Stimulated activated CD4-positive, alpha-beta T cell treated with anti-CD3 and anti-CD28 coated beads, Interleukin-12 subunit alpha, Interleukin-12 subunit beta, amount 100 ng/mL, for 48 hours (primary cell): ENCODE measurements at places on chromosomes 7 and 10.

- no peak for DNase-seq
Measured at GRCh38 chr10:98295401-98295811, 27.4 kb upstream of the LOXL4 start.

DNA sequence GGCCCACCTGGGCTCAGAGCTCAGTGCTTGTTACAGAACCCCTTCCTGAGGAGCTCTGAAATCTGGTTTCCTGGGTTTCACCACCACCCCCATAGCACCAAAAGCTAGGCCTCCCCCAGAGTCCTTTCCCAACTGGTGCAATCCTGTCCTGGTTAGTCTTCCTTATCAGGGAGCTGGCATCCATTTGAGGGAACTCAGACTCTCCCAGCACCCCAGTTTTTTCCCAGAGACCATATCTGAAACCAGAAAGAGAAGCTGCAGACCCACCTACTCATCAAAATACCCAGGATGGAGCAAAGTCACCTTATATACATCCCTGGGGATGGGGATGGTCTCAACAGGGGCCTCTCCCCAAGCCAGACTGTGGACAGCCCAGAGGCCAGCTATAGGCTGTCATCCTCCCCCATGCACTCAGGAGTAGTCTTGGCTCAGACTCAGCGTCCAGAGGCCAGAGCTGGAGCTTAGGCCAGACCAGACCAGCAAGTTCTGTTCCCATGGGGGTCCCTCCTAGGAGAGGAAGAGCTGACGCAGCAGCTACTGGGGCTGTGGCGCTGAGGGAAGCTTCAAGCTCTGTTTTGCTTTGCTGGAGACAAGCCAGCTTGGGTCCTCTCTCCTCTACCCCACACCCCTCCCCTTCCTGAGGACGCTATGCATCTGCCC is 3.0 kb downstream of the TBATA start:
- no peak for DNase-seq

- DNase-seq, result no peak
Measured at GRCh38 chr10:78589687-78590086, 479.1 kb upstream of the ZMIZ1 start.

- DNase-seq, result no peak
Measured at GRCh38 chr10:124420254-124420653, 1.5 kb upstream of the OAT start.

DNA sequence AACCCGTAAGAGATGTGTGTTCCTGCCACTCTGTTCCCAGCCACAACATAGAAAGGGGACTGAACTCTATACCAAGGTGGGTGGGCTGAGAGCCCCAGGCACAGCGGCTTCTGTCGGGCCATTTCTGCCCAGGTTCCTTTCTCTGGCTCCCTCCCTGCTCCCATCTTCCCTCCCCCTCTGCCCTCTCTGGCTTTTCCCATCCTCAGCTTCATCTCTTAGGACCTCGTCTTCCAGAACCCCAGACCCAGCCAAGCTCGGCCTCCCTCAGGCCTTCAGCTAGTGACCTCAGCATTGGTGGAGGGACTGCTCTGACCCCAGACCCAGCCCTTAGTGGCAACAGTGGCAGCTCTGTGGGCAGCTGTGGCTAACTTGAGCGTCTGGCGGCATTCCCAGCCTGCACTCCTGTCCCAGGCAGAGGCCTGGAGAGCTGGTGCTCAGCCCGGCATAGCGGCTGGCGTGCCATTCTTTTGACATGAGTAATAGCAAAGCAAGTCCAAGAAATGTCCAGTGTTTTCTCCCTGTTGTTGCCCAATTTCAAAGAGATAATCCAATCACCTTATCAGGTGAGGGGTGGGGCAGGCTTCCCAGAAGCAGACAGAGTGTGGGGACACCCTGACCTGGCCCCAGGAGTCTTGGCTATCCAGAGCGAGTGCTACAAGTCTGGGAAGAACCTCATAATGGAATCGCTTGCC is 15.9 kb downstream of the PTPRE start:
- no peak for DNase-seq

DNA sequence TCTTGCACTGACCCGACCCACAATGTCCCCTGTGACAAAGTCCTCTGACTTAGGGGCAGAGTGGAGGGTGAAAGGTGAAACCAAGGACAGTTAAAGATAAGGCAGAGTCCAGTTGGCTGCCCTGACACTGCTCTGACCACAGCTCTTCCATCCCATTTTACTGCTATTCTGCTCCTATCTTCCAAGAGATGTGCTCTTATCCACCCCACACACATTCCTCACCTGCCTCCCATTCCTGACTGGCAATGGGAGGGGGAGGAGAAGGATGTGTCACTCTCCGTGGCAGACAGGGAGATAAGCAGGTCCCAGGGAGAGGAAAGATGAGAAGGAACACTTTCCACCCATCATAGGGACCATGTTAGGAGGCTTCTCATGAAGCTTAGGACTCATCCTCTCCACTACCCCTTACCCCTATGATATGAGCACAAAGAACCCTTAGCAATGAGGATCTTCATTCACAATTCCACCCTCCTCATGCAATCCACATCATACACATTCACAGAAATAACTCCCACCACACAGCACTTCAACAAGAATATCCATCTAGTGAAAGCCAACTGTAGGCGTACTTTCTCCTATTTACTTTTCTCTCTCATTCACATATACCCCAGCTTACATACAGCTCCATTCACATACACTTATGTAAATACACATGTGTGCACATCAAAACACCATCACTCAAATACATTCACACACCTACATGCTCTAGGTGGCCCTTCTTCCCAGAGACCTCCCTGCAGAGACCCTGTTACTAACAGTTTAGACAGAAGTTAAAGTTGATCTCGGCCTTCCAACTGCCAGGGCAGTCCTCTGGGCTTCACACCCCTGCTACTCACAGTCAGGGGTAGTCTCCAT is 6.6 kb downstream of the SYNPO2L start:
- DNase-seq, result no peak

- DNase-seq, result peak; percentile 58
Measured at GRCh38 chr7:1432411-1433082, 26.7 kb downstream of the MICALL2 start.

DNA sequence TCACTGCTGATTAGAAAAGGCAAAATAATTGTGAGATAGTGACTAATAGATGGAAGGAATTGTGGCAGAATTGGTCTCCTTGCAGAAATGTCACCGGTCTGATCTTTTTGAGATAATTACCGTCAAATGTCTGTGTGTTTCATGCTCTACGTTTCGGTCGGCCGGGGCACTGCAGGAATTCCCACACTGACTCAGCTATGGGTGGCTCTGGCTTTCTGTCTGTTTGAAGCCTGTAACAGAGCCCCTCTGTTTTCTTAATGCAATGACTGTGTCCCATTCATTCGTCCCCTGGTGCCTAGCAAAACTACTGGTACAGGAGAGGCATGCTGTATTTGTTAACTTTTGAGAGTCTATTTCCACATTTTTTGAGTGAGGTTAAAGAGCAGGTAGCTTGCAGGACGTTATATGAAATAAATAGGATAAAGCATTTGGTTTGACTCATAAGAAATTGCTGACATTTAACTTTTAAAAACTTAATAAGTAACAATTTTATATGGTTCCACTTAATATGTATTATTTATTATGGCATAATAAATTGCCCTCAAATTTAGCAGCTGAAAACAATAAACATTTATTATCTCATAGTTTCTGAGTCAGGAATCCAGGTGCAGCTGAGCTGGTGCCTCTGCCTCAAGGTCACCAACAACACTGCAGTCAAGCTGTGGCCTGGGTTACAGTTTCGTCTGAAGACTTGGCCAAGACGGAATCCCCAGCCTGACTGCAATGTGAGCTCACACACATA is 53.3 kb upstream of the CTBP2 start:
- DNase-seq, result no peak

GRCh38 chr7:38303866-38304265 is 30.4 kb upstream of the TARP start:
- DNase-seq, result no peak

DNA sequence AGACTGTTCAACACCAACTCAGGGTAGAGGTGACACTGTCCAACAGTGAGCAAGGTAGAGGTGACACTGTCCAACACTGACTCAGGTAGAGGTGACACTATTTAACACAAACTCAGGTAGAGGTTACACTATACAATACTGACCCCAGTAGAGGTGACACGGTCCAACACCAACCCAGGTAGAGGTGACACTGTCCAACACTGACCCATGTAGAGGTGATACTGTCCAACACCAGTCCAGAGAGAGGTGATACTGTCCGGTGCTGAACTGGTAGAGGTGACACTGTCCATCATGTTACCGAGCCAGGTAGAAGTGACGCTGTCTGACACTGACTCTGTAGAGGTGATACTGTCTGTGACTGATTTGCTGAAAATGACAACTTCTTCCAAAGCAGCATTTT is 102.4 kb downstream of the GATA3 start:
- DNase-seq, result no peak

DNA sequence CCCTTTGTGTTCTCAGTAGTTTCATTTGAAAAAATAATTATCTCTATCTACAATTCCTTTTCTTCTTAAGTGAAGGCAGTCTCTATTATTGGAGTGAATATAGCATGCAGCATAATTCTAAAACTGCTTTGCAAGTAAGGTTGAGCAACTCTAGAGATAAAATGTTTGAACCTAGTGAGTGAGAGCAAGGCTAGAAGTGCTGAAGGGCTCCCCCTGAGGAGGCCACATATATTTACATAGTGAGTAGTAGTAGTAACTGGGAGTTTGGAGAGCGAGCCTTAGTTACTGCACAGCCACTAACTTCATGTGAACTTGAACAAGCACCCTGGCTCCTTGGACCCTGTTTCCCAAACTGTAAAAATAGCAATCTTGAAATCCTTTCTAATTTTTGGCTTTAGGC is 141.5 kb upstream of the DKK1 start:
- no peak for DNase-seq

- no peak for DNase-seq
Measured at GRCh38 chr10:33791272-33791660, 456.8 kb upstream of the NRP1 start.

DNA sequence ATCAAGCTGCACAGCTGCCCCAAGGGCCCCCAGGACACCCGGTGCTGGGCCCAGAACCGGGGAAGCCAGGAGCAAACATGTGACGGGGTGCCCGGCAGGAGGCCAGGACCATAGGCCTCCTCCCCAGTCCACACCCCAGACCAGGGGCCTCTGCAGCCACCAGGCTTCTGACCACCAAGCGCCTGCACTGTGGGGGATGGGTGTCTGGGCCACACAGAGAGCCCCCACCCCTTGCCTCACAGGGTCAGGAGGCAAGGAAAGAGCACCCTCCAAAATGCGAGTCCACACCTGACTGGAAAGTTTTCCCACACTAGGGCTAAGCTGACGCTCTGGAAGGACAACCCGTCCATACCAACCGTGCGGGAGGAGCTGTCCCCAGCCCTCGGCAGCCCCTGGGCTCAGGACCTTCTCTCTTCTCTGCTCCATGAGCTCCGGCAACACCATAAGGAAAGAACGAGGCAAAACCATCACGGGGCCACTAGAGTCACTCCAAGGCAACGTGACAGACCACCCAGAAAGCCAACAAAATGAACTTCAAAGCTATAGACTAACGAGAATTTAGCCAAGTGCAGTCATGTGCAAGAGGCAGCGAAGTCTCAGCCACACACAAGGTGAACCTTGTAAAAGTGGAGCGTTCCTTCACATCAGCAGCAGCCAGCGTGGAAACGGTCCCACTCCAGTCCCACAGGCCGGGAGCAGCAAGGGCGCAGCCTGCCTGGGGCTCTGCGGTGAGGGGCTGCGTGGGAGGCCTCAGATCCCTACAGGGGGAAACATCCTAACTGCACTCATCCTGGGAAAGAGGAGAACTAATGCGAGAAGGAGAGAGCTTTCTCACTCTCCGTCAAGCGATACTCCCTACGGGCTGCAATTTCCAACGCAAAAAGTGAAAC is 5.1 kb downstream of the STK32C start:
- no peak for DNase-seq

DNA sequence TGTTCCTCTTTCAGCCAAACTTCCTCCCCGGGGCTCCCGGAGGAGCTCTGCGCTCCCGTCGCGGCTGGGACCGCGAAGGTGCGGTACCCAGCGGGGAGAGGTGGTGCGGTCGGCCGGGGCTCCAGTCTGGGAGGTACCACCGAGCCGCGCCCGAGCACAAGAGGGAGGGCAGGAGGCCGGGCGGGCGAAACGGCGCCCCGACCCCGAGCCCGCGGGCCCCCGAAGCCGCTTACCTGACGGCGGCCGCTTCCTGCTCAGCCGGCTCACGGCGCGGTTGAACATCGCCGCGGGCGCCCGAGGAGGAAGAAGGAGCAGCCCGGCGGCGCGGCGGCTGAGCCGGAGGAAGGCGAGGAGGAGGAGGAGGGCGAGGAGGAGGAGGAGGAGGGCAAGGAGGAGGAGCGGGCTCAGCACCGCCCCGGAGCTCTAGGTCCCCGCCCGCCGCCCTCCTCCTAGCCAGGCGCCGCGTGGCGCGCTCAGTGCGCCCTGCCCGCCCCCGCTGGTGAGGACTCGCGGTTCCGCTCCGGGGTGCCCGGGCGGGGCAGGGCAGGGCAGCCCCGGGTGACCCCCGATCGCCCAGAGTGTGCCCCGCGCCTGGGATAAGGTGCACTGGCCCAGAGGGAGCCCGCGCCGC is at the start of gene RGS10:
TSS of gene RGS10 (minus strand) at position 363 of the 631 bp plus-strand sequence. CDS start at position 282, 81 bp downstream.
- peak; percentile 82 for DNase-seq

DNA sequence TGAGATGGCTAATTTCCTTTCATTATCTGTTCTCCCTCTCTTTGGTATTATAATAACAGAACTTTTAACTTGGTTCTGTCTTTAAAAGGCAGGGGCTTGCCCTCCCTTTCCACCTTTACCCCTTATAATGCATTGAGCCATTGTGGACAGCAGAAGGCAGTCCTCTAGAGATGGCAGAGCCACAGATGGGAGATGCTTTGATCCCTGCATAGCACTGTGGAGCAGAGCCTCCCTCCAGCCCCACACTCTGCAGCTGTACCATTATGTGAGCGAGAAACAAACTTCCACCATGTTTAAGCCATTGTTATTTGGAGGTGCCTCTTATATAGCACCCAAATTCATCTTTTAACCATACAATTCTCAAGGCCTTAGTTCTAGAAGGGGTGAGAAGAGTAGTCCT is 78.4 kb downstream of the SEC23IP start:
- no peak for DNase-seq

DNA sequence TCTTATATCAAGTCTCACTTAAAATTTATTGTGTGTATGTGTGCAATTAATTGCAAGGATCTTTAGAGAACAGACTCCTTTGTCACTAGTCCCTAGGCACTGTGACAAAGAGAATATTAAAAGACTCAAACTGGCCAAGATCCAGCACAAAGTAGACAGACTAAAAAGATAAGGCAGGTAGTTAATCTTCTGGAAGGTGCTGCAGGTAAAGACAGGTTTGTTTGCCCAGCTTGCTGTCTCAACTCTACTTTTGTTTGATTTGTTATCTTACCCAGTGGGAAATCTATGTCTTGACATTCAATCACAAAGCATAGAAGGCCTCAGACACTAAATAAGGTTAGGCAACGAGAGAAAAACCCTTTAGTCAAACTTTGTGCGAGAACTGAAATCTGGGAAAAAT is 807.9 kb upstream of the LRRN3 start:
- no peak for DNase-seq

DNA sequence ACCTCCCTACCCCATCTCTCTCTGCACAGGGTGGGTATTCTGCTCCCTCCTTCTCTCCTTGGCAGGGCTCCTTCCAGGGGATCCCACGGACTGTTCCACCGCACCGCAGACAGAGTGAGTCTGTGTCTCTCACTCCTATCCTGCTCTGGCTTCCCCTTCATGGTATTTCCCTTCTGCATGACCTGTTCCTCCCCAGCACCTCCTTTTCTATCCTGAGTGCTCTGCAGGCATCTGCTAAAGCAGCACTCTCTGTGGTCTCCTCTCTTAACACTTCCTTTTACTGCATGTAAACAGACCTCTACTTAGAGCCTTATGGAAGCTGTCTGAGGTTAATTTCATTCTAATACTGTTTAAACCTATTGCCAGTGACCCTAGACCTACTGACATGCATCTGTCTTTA is 171.5 kb downstream of the CCSER2 start:
- no peak for DNase-seq

GRCh38 chr10:110923856-110924493 is 4.6 kb downstream of the SHOC2 start:
- no peak for DNase-seq
